ENCODE measurements at places on chromosomes 16 and 17.

DNA sequence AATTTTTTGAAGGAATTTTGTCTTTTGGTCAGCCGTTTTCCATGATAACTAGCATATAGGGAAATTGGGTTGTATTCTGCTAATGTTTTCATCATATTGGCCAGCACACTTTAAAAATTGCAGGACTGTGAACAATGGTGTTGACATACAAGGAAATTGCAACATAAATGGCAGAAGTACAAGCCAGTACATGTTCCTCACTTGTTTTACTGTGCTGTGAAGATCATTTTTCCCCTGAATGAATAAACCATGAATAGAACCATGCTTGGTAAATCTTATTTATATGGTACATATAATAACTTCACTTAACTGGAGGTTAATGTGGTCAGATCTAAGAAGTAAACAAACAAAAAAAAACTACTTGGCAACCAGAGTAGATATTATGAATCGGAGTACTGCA, 22.8 kb downstream of the OMG start:
- no peak for DNase-seq

GRCh38 chr17:4771519-4772234, at the start of gene TM4SF5:
TSS of gene TM4SF5 (plus strand) at chr17:4771886. CDS start at chr17:4771923, 37 bp downstream.
- DNase-seq = no peak

- DNase-seq = no peak
Measured at GRCh38 chr17:54951286-54951685, 17.2 kb downstream of the COX11 start.

DNA sequence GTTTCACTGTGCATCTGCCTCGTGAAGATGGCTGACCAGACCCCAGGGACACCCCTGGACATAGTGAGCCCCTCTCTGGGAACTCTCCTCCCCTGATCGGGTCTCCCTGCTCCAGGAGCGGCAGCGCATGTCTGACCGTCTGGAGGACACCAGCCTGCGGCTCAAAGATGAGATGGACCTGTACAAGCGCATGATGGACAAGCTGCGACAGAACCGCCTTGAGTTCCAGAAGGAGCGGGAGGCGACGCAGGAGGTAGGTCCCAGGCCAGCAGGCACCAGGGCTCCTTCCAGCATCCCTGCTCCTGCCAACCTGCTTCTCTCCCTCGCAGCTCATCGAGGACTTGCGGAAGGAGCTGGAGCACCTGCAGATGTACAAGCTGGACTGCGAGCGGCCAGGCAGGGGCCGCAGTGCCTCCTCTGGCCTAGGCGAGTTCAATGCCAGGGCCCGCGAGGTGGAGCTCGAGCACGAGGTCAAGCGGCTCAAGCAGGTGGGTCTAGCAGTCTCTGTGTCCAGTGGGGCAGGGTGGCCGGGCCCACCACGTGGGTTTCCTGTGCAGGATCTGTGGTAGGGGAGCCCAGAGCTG, 136.9 kb downstream of the RAB11FIP4 start:
- no peak for DNase-seq

GRCh38 chr17:7355053-7355452, at the start of gene TMEM95:
TSS of gene TMEM95 (plus strand) at chr17:7355156. CDS start at chr17:7355205, 49 bp downstream.
- DNase-seq = no peak

DNA sequence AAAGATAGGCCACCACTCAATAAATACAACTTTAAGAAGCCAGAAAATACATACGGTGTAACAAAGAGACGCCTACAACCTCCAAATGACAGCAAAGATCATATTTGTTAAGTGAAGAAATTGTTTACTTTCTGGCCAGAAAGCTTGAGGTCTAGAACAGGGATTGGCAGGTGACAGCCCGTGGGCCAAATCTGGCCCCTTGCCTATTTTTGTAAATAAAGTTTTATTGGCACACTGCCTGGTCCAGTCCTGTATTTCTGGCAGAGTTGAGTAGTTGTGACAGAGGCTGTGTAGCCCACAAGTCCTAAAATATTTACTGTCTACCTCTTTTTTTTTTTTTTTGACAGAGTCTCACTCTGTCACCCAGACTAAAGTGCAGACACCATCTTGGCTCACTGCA, 3.4 kb upstream of the CLEC19A start:
- DNase-seq = no peak

GRCh38 chr16:65878347-65878746, 488.1 kb upstream of the CDH5 start:
- no peak for DNase-seq

DNA sequence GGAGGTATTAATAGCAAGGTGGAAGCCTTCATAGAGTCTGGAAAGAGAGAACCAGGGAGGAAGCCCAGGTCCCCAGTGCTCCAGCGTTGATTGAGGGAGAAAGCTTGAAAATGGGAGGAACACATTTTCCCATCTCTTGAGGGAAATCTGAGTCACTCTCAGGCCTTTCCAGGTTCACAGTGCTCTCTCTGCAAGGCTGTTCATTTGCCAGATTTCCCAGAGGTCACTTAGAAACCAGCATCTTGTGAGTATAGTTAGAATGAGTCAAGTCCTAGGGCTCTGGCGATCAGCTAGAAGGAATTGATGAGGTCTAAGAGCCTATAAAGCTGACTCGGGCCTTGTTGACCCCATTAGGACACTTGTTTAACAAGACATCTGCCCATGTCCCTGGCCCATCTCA, 17.7 kb upstream of the ZNF594 start:
- no peak for DNase-seq

DNA sequence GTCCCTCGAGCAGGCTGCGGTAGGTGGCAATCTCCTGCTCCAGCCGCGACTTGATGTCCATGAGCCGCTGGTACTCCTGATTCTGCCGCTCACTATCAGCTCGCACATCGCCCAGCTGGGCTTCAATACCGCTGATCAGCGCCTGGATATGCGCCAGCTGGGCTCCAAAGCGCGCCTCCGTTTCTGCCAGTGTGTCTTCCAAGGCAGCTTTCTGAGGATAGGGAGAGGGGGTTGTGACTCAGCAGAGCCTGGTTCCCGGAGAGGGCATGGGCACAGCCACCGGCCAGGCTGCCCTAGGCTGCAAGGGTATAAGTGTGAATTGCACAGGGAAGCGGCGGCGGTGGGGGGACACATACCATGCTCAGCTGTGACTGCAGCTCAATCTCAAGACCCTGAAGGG, 4.3 kb downstream of the KRT19 start:
- no peak for DNase-seq

DNA sequence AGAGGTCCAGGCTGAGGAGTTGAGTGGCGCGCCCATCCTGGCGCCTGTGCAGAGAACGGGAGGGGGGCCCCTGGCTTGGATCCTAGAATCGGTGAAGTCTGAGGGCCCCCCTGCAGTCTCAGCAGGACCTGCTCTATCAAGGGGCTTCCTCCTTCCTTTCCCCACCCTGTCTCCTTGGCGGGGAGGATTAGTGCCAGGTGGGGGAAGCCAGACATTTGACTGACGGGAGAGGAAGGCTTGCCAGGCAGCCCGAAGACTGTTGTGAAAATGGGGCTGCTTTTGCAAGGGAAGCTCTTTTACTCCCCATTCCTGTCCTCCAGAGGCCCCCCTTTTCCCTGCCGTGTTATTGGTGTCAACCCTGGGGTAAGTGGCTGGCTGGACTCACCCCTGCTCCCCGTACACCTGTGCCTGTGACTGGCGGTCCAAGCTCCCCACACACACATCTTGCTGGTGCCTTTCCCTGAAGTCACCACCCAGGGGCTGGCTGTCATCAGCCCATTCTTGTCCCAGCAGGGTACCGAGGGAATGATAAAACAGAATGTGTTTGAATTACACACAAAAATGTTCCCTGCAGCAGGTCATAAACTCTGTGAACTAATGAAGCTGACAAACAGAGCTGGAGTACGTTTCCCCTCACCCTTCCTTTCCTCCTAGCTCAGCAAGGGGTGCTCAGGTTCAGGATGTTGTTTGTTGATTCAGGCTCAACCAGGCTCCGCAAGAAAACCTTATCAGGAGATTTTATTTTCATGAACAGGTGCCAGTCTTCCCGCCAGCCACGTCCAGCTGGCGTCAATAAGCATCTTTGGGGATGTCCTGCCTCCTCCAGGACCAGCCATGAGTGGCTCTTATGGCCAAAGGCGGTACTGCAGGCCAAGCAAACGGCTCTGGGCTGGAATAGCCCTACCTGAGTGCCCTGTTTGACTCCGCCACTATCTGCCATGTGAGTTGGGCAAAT, 4.4 kb upstream of the ARMC7 start:
- DNase-seq = no peak

GRCh38 chr16:67393111-67393787, at the start of gene TPPP3:
TSS of gene TPPP3 (minus strand) at chr16:67393498. CDS start at chr16:67391111, 2,387 bp downstream.
- peak; percentile 19 for DNase-seq

- no peak for DNase-seq
Measured at GRCh38 chr17:7396147-7396546, 1.8 kb upstream of the PLSCR3 start.

DNA sequence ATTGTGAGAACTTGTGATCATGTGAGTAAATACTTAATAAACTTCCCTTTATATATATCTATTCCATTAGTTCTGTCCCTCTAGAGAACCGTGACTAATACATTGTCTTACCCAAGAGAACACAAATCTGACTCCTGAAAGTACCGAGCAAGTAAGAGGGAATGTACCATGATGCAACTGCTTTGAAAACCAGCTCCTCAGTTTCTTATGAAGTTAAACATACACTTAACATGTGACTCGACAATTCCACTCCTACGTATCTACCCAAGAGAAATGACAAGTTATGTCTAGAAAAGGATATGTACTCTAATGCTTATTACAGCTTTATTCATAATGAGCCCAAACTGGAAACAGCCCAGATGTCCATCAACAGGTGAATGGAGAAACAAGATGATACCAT, 8.8 kb upstream of the GJD3 start:
- no peak for DNase-seq

DNA sequence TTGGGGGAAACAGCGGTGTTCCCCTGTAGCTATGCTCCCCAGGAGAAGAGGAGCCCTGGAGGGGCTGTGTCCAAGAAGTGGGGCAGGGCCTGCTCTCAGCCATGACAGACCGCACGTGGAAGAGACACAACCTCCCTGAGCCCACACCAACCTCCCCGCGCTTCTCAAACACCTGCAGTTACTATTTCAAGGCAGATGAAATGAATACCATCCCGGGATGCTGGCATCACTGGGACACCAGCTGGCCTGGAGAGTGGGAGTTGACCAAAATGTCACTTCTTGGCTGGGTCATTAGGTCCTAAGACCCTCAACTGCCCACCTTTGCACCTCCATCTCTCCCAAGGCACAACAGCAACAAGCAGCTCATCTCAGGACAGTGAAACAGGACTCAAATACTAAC, 32.0 kb downstream of the SPHK1 start:
- no peak for DNase-seq

DNA sequence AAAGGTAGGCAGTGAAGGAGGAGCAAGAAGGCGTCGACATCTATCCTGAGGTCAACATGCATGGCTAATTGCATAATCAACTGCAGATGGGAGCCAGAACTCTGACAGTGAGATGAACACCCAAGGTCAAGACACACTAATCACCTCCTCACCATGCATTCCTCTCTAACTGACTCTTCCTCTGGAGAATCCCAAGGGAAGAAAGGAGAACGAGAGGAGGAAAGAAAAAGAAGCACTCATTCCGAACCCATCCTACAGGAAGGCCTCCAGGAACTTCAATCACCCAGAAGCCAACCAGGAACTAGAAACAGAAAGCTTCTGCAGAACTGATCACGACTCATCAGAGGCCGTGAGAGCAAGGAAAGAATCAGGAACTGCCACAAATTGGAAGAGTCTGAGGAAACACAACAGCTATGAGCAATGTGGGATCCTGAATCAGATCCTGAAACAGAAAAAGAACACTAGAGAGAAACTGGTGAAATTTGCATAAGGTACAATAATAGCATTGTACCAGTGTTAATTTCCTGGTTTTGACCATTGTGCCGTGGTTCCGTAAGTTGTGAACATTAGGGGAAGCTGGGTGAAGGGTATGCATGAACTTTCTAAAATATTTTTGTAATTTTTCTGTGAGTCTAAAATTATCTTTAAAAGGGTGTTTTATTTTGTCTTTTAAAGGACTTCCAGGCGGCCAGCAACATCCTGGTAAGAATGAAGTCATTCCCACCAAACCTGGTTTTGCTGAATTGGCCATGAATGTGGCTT, 10.0 kb upstream of the BEAN1 start:
- DNase-seq = no peak

- peak; percentile 4 for DNase-seq
Measured at GRCh38 chr16:11140098-11140375, 116.0 kb downstream of the SOCS1 start.

GRCh38 chr16:9438991-9439390, 347.5 kb downstream of the HAPSTR1 start:
- DNase-seq = no peak

DNA sequence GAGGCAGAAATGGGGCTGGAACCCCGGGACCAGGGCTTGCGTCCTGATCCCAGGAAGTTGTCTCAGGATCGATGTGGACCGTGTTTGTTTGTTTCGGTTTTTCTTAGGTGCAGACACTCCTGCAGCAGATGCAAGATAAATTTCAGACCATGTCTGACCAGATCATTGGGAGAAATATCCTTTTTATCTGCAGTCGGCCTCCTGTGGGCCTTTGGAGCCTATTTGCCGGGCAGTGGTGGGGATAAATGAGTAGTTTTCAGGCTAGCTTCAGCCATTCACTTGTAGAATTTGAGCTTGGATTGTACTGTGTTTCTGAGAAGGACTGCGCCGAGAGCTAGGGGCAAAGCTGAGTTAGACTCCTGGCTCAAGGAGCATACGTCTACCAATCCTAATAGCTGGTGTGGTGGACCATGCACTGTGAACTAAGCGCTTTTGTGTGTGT, 816 bp downstream of the HSBP1 start:
- DNase-seq = no peak

DNA sequence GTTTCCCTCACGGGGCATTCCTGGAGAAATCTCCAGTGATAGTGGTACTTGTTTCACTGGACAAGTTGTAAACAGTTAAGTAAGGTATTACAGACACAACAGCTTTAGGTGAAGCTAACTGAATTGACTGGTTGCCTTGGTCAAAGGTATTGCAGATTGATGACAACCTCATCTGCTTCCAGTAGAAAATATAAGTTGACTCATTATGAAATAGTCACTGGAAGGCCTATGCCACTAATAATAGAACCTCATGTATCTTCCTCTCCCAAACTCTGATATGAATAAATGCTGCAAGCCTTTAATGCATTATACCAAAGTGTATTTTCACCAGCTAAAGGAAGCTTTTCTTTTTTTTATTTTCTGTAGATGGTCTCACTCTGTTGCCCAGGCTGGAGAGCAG, 44.8 kb downstream of the GLG1 start:
- no peak for DNase-seq

DNA sequence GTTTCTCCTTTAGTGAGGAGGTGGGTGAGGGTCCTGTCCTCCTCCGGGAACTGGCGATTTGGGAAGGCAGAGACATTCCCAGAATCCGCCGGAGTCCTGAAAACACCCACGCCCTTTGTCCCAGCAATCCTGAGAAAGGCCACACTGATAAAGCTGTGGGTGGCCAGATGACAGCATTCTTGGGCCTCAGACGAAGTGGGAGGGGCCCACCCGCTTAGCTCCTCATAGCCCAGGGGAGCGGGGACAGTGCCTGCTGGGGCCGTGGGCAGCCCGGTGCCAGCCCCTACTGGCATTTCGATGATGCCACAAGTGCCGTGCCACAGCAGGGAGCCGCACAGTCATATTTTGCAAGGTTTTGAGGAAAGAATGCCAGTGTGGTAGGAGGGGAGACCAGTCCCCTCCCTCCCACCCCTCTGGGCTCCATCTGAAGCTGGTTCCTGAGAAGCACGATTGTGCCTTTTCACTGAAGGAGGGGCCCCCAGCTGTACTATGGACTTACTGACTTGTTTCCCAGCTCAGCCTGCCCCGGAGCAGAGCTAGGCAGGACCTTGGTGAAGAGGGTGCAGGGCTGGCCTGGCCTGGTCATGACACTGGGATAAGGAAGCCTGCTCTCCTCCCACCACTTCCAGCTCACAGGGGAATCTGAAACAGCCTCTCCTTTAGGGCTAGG, 20.9 kb upstream of the MPRIP start:
- DNase-seq = no peak

All from activated CD4-positive, alpha-beta T cell treated with anti-CD3 and anti-CD28 coated beads for 4 hours (primary cell).